Activated CD8-positive, alpha-beta memory T cell treated with anti-CD3 and anti-CD28 coated beads for 1 hour (primary cell): ENCODE measurements at places on chromosomes 4 and X.

DNA sequence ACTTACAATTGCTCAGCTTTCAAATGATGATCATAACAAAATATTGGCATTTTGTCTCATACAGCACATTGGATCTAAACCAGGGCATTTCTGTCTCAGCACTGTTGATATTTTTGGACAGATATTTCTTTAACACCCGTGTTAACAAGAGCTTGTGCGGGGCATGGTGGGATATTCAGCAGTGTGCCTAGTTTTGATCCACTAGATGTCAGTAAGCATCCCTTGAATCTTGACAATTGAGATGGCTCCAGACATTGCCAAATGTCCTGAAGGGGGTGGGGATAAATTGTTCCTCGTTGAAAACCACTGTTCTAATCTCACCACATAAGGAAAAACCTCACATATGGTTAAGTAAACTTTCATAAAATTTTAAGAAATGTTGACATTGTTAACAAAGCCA lies 806.3 kb downstream of the STIM2 start:
- DNase-seq = no peak

- DNase-seq = no peak
Measured at GRCh38 chr4:26321373-26322221, 783 bp downstream of the RBPJ start.

DNA sequence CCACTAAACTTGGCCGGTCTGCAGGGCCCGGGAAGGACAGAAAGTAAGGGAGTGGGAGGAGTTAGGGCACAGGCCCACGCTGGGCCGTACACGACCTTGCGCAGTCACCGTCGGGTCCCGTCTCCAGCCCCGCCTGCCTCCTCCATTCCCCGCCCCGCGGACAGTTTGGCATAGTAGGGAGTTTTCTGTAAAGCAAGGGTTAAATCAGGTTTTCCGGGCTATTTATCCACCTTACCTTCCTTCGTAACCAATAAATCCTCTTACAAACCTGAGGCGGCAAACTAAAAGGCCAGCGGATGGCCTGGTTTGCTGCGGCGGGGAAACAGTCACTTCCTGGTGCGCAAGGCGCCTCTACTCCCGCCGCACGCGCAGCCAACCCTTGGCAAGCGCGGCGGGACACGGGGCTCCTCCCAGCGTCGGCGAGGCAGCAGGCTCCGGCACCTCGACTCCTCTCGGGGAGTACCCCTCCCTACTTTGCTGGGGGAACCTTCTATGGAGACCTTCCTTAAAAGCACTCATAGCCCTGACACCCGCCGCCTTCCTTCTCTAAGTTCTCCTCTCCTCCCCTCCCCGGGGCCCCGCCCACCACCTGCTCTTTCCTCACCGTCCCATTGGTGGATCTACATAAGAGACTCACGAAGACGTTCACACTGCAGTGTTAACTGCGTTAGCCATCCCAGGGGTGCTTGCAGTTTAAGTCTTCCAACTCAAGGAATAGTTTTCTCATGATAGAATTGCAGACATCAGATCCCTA lies at the start of gene TRMT2B:
Gene TRMT2B, minus strand, starts transcription at position 563 of the 754 bp plus-strand sequence. CDS start 9,822 bp downstream, outside the sequence.
- peak; percentile 44 for DNase-seq

- DNase-seq = no peak
Measured at GRCh38 chr4:109662771-109663170, 40.5 kb downstream of the CASP6 start.

GRCh38 chr4:188437535-188437934 lies 298.3 kb downstream of the TRIML1 start:
- no peak for DNase-seq

DNA sequence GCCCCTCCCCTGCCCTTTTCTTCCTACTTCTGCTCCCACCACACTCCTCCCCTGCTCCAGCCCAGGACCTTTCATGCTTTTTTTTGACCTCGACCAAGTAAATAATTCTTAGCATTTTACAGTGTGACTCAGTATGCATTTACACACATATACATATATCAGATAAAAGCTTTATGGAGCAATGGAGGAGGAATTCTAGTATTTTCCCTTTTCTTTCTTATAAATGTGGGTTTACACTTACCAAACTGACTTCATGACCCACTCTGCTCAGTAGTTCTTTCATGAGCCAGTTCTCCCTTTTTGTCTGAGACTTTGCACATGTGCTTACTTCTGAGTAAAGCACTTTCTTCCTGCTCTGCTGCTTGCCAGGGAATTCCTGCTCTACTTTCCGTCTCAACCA lies 111.8 kb upstream of the H2AZ1 start:
- no peak for DNase-seq

DNA sequence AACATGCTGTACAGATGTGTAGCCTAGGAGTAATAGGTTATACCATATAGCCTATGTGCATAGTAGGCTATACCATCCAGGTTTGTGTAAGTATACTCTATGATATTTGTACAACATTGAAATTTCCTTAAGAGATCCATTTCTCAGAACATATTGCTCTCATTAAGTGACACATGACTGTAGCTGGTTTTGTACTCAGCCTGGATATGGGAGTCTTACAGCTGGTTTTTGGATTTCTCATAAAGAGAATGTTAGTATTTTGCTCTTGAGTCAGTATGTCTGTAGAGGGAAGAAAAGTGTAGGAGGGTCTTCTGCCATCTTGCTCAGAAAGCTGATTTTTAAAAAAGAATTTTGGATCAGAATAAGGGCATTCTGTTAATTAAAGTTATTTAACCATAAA lies 85.3 kb downstream of the SMARCA5 start:
- DNase-seq = no peak

GRCh38 chrX:4710618-4711433 lies 997.4 kb upstream of the PRKX start:
- DNase-seq = no peak

GRCh38 chr4:13088726-13089658 lies 395.1 kb downstream of the RAB28 start:
- DNase-seq = no peak
